Fibroblast of skin of right quadriceps (primary cell): ENCODE measurements at places on chromosomes 11 and 22.

DNA sequence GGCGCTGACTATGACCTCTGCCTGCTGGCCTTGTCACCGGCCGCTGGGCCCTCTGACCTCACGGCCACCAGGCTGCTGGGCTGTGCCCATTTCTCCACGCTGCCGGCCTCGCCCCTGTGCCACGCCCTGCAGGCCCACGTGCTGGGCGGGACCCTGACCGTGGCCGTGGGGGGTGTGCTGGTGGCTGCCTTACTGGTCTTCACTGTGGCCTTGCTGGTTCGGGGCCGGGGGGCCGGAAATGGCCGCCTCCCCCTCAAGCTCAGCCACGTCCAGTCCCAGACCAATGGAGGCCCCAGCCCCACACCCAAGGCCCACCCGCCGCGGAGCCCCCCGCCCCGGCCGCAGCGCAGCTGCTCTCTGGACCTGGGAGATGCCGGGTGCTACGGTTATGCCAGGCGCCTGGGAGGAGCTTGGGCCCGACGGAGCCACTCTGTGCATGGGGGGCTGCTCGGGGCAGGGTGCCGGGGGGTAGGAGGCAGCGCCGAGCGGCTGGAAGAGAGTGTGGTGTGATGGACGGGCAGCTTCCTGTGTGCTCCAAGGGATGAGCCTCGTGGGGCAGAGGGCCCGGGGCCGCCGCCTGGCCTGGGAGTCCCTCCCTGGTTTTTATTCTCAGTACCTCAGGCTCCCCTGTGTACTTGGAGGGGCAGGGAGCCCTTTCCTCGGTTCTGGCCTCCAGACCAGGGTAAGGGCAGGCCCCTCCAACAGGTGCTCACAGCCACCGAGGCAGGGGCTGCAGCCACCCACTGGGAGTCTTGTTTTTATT lies 3.0 kb downstream of the LRFN4 start:
- no peak for DNase-seq

GRCh38 chr22:36776722-36777121 lies 803 bp upstream of the IFT27 start:
- no peak for DNase-seq

GRCh38 chr11:79541466-79541865 lies 100.6 kb upstream of the TENM4 start:
- no peak for DNase-seq

- DNase-seq, result peak; percentile 73
Measured at GRCh38 chr22:29044657-29045176, 16.9 kb downstream of the C22orf31 start.

GRCh38 chr11:8987446-8987845 lies 16.4 kb downstream of the NRIP3 start:
- DNase-seq, result no peak

DNA sequence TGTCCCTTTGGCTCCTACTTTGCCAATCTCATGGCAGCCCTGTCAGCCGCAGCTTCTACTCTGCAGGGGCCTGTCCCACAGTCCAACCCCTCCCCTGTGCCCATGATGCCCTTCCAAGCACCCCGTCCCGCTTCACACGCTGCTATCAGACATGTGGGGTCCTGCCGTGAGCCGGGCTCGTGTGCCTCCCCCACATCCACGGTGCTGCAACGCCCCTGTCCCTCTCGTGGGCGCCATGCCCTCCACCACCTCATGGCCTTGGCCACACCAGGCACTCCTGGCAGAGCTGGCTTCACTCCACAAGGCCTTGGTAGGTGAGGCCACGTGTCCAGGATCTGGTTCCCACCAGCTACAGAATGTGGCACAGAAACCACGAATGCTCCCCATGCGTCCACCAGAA lies 23.0 kb downstream of the CHID1 start:
- DNase-seq, result no peak

DNA sequence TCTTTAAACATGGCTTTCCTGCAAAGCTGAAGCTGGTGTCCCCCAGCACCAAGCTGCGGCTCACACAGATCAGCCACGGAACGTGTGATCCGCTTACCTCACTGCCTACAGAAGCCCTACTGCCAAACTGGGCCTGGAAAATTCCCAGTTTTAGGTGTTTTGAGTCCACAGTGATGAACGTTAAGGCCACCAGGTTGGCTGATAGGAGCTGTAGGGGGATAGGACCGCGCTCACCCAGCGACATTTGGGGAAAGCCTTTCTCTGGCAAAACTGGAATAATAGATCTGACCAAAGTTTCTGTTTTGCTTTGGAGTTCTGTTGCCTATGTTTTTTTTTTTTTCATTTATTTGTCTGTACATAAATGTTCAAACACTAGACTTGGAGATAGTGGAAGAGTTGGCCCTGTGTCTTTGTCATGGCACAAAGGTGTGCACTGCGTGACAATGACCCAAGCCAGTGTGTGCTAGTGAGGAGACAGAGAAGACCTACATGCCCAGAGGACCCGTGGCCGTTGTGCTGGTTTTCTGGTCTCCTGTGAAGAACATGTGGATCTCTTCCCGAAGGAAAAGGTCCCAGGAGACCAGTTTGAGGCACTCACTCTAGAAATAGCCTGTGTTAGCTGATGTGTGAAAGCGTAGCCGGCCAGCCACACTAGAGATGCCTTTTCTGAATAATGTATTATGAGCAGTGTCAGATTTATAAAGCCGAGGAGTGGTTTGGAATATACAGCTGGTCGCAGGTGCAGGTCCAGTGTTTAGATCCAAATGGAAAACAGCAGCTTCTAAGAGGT lies 15.0 kb downstream of the ASPHD2 start:
- DNase-seq, result no peak

GRCh38 chr11:114775875-114776621 lies 97.7 kb downstream of the NXPE2 start:
- DNase-seq, result no peak

DNA sequence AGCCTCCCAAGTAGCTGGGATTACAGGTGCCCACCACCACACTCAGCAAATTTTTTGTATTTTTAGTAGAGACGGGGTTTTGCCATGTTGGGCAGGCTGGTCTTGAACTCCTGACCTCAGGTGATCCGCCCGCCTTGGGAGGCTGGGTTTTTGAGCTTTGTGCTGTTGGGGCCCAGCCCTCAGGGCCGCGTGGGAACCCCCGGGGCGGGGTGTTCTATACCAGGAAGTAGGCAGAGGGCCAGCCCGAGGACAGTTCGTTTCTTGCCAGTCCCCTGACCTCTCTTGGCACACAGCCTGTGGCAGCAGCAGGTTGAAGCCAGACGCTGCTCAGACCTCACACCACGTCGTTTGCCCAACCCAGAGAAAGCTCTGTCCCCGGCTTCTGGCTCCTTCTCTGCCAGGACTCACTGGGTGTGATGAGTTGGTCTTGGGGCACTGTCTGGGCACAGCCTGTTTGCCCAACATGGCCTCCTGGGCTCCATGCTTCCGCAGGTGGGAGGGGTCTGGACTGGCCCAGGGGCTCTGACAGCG lies 24.9 kb upstream of the CHKA start:
- DNase-seq, result no peak

- DNase-seq, result no peak
Measured at GRCh38 chr11:3969613-3970012, 114.1 kb downstream of the STIM1 start.

DNA sequence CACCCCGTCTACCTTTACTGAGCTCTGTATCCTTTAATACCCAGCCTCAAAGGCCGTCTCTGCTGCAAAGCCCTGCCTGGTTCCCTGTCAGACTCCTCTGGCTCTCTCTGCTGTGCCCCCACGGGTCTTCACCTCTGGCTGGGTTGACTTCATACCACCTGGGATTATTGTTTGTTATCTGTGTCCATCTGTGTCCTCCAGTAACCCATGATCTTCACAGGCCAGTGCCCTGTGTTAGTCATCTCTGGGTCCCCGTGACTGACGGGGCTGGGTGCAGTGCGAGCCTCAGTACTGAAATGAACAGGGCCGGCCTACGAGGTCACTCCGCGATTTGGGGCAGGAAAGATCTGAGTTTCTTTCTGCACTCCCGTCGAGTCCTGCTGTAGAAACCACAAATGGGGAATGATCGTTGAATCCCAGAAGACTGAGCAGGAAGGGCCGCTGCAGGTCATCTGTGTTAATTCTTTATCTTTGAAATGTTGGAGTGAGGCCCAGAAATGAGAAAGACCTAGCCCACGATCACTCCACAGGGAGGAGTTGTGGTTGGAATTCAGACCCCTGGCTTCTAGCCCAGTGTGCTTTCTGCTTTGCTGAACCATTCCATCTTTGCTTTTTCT lies 12.3 kb upstream of the TUB start:
- DNase-seq, result peak; percentile 87

GRCh38 chr11:1507381-1508140 lies 21.0 kb upstream of the MOB2 start:
- DNase-seq, result no peak

GRCh38 chr11:61881397-61881796 lies 9.9 kb downstream of the FADS3 start:
- DNase-seq, result no peak

- DNase-seq, result peak; percentile 44
Measured at GRCh38 chr11:15189641-15190365, 75.1 kb downstream of the INSC start.

DNA sequence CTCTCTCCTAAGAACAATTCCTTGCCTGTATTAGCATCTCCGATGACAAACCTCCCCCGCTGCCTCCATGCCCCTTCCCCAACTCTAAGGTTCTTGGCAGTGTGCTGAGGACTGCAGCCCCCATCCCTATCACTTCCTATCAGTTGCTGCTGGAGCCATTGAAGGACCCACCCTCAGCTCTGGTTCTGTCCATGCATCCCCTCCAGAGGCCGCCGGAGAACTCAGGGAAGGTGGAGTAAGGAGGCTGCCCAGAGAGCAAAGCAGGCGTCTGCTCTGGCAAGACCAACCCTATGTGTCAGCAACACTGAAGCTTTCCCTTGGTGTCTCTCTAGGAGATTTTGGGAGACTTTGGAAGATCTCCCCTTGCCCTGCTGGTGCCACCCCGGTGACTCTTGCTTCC lies 1139.5 kb downstream of the TBC1D22A start:
- DNase-seq, result no peak

GRCh38 chr11:92024788-92025187 lies 199.8 kb upstream of the FAT3 start:
- DNase-seq, result no peak

DNA sequence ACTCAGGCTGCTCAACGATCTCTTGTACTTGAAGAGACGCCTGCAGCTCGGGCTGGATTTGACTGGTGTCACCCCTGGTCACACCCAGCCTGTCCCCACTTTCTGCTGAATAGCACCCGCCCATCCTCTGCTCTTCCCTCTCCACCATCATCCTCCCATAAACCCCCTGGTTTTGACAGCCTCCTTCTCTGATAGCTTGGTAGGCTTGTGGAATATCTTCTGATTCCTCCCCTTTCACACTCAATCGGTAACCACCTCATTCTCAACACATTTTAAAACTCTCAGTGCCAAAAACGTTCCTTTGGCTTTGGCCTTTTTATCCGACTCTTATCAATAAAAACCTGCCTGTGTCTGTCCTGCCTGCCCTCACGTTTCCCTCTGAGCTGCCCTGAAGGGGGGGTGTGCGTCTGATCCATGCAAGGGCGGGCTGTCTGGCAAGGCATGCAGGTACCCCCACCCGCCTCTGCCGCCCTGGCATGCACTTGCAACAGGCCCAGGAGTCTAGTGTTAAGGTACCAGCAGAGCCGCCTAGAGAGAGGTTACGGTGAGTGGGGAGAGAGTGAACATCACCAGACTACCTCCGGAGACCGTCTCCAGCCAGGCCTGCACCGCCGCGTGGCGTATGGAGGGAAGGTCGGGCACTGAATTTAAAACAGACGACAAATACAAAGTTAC lies 51.7 kb upstream of the BID start:
- no peak for DNase-seq
